Mononuclear cell (primary cell): ENCODE measurements at places on chromosomes 6 and 20. TPM values are rescaled to one million over a fixed set of nuclear protein-coding genes. Genes with fewer than 3 reads are reported as not detected.

Gene GRIK2
- total RNA-seq, result not detected

Gene CCN2
- total RNA-seq, result under 0.01 TPM

Gene PPP1R14C
- total RNA-seq, result 0.21 TPM

Gene CLIC5
- total RNA-seq, result 0.52 TPM

Gene PDE10A
- 0.10 TPM for total RNA-seq

Gene C20orf141
- not detected for total RNA-seq

Gene OR2J3
- total RNA-seq, result not detected

Gene FAM217A
- not detected for total RNA-seq

Gene CST4
- not detected for total RNA-seq

Gene LAMA5
- total RNA-seq, result 1.2 TPM

Gene OR2H2
- total RNA-seq, result under 0.01 TPM

Gene HLA-DOB
- total RNA-seq, result 6.6 TPM

Gene FAXC
- not detected for total RNA-seq

Gene TINAG
- total RNA-seq, result not detected
